ENCODE measurements at places on chromosomes 6 and 20. TPM values are rescaled to one million over a fixed set of nuclear protein-coding genes. Genes with fewer than 3 reads are reported as not detected.

Gene RAB23
- 25.1 TPM for total RNA-seq

Gene CRISP1
- not detected for total RNA-seq

Gene FAM217A
- not detected for total RNA-seq

Gene MATN4
- total RNA-seq: 11.4 TPM

Gene HLA-G
- total RNA-seq: not detected

Gene GUCA1A
- total RNA-seq: 15.0 TPM

Gene TP53TG5
- total RNA-seq: not detected

Gene MYLK2
- 2.5 TPM for total RNA-seq

Gene RIMS1
- 56.7 TPM for total RNA-seq

Gene SRSF12
- total RNA-seq: 18.0 TPM

Gene BPIFB4
- 0.22 TPM for total RNA-seq

Gene SIRT5
- 10.6 TPM for total RNA-seq

Gene MCCD1
- total RNA-seq: not detected

Gene ARFGEF3
- total RNA-seq: 11.1 TPM

Gene CCM2L
- total RNA-seq: 4.8 TPM

Gene LY86
- total RNA-seq: 2.1 TPM

Gene FOXQ1
- 2.7 TPM for total RNA-seq

Gene MAS1L
- 0.33 TPM for total RNA-seq

Gene SLC22A16
- total RNA-seq: 0.82 TPM

Gene ADGRG6
- 23.6 TPM for total RNA-seq

Gene SGK2
- 3.0 TPM for total RNA-seq

Gene SRMS
- not detected for total RNA-seq

Gene KIF25
- not detected for total RNA-seq

Gene PCK1
- 2.4 TPM for total RNA-seq

Gene NRSN1
- total RNA-seq: 12.5 TPM

Gene VSX1
- 131 TPM for total RNA-seq

Gene ATF6B
- 35.8 TPM for total RNA-seq

Gene ROS1
- total RNA-seq: not detected

Gene NT5E
- 23.7 TPM for total RNA-seq

Gene DSP
- 98.2 TPM for total RNA-seq

Gene TNFRSF21
- total RNA-seq: 16.4 TPM

Gene GRM4
- total RNA-seq: 8.1 TPM

Gene CFAP61
- 2.1 TPM for total RNA-seq

Gene BANF2
- not detected for total RNA-seq

Gene RIPOR2
- total RNA-seq: 23.1 TPM

Gene KCNK16
- not detected for total RNA-seq

Gene TMEM151B
- 10.2 TPM for total RNA-seq

Gene SLC9A8
- total RNA-seq: 6.0 TPM

Gene GPLD1
- 10.9 TPM for total RNA-seq

Gene HLA-DPA1
- 7.6 TPM for total RNA-seq

Gene SYCP2L
- total RNA-seq: 3.2 TPM

Gene TFAP2C
- total RNA-seq: 13.0 TPM

Gene SLC13A3
- 10.1 TPM for total RNA-seq

Gene EXOC2
- 54.6 TPM for total RNA-seq

Gene IMPG1
- 68.0 TPM for total RNA-seq

Data from camera-type eye (tissue), 1 donor.